COR-L47 (cell line): ENCODE measurements at places on chromosomes 6 and 20.

DNA sequence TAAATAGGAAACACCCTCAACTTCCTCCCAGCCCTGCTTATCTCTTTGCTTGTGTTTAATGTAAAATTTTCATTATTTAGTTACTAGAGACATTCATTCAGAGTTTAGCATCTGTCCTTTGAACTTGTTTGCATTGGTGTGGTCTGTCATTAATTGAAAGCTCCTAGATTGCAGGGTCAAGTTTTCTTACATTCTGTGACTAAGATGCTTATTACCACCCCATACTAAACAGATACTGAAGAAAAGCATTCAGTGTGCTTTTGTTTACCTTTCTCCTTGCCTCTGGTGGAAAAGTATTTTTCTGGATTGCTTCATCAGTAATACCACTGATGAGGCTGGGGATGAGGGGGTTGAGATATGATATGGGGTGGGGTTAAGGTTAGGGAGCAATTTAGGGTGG lies 199.0 kb downstream of the SAMD5 start:
- no peak for DNase-seq

DNA sequence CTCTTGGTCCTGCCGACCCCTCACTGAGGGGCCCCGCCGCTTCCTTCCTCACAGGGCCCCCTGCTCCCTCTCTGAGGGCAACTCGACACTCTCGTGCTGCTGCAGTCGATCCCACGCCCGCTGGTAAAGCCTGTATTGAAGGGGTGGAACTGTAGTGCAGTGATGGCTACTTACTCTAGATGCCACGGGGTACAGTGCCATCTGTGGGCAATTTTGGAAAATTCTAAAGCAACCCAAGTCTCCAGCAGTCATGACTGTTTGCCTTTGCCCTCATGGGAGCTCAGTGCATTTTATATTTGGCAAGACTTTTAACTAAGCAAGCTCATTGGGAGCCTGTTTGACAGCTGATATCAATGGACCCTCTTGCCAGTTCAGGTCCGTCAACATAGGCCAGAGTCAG lies 6.5 kb upstream of the C6orf136 start:
- DNase-seq, result no peak

GRCh38 chr6:35096129-35096862 lies 44.8 kb downstream of the TCP11 start:
- DNase-seq, result peak; percentile 75

- DNase-seq, result no peak
Observed at GRCh38 chr6:139248911-139249310, 42.9 kb downstream of the TXLNB start.

DNA sequence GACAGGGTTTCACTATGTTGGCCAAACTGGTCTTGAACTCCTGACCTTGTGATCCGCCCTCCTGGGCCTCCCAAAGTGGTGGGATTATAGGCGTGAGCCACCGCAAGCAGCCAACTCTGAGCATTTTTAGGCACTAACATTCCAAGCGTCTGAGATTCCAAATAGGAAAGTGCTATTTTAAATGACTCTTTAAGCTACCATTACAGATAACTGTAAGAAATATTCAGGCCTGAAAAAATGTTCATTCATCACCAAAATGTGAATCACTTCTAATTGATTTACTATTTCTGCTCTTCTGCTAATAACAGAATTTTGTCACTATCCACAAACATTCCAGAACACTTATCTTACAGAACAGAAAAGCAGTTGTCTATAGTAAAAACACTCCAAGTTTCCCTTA lies 106.5 kb downstream of the BACH2 start:
- no peak for DNase-seq

- DNase-seq, result no peak
Observed at GRCh38 chr6:9521152-9521530, 893.7 kb downstream of the TFAP2A start.

GRCh38 chr20:60310560-60311349 lies 352.5 kb downstream of the CDH26 start:
- no peak for DNase-seq

- DNase-seq, result peak; percentile 80
Observed at GRCh38 chr6:16249971-16250370, 11.6 kb downstream of the GMPR start.

GRCh38 chr6:134882426-134883038 lies 67.4 kb downstream of the ALDH8A1 start:
- peak; percentile 35 for DNase-seq

DNA sequence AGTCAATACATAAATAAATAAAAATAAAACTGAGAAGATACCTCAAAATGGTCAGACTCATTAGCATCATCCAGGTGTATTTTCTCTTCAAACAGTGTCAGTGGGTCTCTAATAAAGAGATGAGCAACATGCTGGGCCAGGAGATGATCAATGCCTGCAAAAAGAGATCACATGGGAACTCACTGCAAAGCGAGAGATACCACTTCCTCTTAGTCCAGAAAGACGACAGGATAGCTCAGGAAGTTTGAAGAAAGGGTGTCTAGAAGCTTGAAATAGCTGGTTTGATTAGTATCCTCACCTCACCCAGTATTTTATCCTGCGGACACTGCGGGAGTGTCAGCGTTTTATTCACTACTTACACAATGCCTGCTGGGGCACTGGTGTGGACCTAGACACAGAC lies 38.0 kb downstream of the GCLC start:
- DNase-seq, result no peak

DNA sequence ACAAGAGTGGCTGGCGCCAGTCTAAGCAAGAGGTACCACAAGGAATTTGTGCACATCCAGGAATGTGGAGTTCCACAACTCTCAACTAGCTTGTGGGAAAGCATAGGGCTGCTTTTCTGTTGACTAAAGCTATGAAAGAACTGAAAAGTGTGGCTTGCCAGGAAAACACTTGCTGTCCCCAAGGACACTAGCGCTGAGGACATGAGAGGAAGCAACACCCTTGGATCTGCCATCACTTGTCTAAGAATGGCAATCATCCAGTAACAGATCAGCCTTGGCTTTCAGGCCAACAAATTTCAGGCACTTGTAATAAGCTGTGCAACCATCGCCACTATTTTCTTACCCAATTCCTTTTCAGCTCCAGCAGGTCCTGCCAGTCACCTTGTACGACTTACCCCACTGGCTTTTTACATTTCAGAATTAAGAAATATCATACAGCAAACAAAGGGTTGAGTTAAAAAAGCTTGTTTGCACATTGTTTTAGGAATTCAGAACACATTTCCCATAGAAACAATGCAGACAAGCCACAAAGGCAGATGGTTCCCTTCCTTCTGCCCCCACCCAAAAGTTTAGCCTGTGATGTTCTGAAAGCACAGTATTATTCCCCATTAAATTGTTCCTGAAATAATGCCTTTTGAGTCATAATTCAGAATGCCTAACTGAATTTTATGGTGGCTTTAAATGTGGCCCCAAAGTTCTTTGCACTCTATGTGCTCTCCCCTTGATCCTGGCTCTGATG lies 57.9 kb upstream of the SSTR4 start:
- DNase-seq, result no peak

- no peak for DNase-seq
Observed at GRCh38 chr6:45988635-45989034, 27.0 kb downstream of the CLIC5 start.

DNA sequence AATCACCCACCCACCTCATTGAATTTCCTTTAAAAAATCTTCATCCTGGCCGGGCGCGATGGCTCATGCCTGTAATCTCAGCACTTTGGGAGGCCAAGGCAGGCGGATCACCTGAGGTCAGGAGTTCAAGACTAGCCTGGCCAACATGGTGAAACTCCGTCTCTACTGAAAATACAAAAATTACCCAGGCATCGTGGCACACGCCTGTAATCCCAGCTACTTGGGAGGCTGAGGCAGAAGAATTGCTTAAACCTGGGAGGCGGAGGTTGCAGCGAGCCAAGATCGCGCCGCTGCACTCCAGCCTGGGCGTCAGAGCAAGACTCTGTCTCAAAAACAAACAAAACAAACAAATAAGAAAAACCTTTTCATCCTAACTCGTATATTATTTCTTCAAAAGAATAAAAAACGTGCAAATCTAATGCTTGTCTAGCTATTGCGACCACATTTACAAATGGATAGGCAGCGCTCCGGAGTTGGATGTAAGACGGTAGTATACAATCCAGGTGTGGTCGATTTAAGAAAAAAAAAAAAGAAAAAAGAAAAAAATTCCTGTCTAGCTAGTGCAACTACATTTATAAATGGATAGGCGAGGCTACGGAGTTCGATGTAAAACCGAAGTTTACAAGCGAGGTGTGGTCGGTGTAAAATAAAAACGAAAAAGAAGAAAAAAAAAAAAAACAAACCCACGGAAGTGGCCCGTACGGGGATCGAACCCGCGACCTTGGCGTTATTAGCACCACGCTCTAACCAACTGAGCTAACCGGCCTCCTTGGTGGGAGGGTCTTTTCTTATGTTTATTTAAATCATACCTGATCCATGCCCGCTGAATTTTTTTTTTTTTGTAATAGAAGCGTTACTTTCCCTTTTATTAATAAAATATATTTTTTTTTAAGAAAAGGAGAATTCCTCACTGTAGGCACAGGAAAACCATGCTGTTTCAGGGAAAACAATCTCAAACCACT lies 70.7 kb upstream of the PRSS16 start:
- DNase-seq, result peak; percentile 27

DNA sequence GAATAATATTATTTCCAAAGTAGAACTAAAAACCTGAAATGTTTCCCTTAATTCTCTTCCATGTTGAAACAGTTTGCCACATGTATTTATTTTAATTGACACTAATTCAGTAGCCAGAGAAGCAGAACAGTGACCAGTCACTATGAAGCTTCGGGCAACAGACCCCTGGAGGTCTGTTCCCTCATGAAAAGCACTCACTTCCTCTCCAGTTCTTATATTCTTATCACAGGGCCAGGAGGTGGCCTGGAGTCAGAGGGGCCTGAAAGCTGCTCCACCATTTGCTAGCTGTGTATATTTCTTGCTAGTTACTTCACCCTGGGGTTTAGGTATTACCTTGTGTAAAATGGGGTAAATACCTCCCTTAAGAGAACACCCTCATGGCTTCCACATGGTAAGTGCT lies 49.1 kb downstream of the MAP7 start:
- DNase-seq, result no peak

DNA sequence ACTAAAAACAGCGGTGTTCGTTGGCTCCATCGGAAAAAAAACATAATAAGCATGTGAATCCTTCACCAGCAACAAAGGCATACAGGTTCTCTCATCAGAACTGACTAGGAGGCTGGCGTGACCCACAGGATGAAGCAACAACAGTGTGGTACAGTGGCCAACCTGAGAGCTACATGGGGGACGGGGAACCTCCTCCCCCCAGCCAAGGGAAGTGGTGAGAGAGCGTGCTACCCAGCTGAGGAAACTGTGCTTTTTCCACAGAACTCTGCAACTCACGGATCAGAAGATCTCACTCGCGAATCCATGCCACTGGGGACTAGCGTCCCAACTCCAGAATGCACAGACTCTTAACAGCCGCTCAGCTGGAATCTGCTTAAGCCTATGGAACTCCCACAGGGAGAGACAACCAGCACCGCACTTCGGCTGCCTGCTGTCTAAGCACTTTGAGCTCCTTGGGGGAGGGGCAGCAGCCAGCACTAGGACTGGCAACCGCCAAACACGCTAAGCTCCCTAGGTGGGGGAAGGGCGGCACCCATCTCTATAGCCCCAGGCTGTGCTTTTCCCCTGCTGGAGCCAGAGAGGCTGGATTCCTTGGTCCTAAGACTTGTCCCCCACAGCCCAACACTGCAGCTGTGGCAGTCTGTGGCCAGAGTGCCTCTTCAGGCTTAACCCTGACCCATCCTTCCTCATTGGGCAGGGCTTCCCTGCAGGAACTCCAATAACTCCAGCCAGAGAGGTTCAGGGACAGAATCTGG lies 538.3 kb upstream of the BTBD3 start:
- DNase-seq, result no peak

DNA sequence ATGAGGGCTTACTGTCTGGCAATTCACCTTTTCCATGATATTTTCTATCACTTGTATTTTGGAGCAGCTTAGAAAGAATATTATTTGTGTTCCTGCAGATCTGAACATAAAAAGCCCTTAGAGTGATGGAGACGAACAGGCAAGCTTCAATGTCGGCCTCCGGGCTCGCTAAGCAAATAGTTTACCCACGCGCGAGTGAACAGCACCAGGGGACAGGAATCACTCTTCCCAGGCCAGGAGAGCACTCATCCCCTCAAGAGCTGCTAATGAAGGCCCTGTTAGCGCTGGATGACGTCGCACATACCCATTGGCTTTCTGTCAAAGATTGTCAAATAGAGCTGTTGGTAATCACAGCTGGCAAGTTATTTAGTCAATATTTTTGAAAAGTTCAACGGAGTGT lies 395.7 kb downstream of the ZFAND3 start:
- DNase-seq, result no peak

DNA sequence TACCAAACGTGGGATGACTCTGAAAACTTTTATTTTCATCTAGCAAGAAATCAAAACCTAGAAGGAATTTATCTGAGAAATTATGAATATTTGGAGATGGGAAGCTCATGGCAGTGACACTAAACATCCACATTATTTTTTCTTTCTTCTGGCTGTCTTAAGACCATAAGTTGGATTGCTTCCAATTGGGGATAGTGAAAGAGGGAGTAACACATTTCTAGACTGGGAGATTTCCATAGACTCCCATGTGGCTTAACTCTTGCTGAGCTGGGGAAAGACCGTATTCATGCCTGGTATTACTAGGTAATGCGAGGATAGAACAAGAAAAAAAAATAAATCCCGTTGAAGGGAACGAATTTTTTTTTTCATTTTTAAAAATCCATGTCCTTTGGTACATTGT lies 120.0 kb downstream of the UTRN start:
- DNase-seq, result no peak

DNA sequence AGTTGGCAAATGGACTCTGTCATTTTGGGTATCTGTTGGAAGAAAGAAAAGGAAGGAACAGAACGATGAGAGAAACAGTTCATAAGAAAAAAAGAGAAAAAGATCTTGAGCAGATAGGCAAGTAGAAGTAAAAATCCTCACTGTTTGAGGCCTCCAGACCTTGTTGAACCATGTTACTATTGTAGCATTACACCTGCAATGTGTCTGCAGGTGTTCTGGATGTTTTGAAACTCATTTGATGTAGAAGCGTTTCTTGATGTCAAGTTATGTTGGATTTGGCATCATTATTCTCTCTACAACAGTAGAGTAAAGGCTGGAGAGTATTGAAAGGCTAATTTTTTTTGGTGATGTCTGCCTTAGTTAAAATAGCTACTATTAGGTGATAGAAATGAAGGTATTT lies 108.7 kb downstream of the CARMIL1 start:
- no peak for DNase-seq

- DNase-seq, result no peak
Observed at GRCh38 chr6:12047304-12047703, 35.2 kb downstream of the HIVEP1 start.

DNA sequence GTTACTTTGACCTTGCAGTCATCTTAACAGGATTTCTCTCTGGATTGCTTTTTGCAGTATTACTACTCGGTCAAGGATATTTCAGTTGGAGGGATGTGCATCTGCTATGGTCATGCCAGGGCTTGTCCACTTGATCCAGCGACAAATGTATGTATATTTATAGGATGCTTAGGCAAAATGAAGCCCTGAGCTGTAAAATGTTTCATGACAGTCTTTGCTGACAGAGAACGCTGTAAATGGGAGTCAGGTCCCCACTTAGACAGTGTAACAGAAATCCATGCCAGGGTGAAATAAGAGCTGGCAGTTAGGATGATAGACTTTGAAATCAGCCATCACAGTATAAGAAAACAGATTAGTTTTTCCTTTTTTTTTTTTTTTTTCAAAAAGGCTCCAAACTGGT lies 264.0 kb downstream of the LAMA2 start:
- no peak for DNase-seq
